NCI-H1694 treated with DMSO at 0.1 percent for 48 hours (cell line): ENCODE measurements at places on chromosomes 7 and 10.

GRCh38 chr7:157437519-157438061 lies 100.8 kb downstream of the DNAJB6 start:
- no peak for DNase-seq

DNA sequence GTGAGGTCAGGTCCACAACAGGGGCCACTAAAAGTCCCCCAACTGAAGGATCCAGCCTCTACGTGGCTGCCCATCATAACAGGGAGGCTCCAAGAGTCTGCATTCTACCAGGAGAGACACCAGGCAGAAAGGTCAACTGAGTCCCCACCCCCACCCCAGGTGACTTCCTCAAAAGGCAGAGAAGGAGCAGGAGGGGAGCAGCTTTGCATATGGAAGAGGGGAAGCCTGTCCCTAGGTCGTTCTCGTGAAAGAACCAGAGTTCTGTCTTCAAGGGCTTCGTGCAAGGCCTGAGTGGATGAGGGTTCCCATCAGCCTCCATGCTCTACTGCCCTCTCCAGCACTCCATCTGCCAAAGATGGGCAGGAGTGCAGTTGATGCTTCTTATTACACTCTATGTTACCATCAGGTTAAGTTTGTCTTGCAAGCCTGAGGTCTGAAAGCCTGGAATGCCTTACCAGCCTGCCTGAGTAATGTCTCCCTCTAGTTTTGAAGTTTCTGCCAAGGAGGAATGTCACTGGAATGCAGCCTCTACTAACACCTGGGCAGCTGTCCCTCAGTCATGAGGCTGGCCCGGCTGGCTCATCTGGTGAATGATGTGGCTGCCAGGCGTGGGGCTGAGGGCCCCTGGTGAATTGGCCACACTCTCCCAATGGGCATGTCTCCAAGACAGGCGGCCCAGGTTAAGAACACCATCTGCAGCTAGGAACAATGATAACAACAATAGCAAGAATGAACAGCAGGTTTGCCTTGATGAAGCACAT lies 54.3 kb upstream of the SMNDC1 start:
- DNase-seq = no peak

DNA sequence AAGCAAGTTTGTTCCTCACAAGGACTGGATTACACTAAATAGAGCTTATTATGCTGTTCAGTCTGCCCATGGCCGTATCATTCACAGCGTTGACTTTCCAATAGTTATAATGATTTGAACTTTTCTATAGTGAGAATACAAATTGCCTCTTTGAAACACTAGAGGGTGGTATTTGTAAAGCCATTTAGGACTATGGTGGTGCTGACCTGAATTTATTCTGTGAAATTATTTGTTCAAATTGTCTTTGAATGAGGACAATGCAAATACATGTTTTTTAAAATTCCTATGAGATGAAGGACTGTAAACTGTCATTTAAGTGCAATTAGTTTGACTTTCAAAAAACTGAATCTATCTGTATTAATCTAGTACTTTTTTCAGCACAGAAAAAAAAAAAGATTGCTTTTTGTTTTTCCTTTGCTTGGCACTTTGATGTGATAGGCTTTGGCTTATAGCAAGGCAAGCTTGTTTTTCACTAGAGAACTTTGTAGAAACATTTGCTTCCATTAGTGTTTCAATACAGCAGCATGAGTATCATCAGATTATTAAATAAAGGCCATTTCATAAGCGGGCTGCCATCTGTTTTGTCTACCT lies 122.7 kb upstream of the TMEM229A start:
- peak; percentile 57 for DNase-seq

- no peak for DNase-seq
These were observed 17.6 kb downstream of the NUP205 start for GRCh38 chr7:135575296-135575695.

- DNase-seq = no peak
These were observed 2.4 kb downstream of the ZNRF2 start for GRCh38 chr7:30286749-30287148.

DNA sequence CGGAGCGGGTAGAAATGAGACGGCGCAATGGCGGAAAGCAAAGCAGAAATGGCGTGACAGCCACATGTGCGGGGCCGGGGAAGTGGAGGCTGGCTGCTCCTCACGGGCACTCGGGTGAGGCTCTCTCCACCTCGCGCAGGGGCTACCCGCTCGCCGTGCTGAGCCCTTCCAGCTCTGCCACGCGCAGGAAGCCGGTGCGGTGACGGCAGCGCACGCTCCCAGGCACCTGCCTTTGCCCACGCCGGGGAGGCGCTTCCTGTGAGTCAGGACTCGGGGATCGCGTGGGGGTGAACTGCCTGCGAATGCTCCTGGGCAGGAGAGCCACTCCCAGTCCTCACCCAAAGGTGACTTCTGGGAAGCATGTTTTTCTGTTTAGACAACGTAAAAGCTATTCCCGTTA lies 431.2 kb downstream of the GLRX3 start:
- DNase-seq = no peak

GRCh38 chr10:115969591-115969990 lies 303.4 kb downstream of the GFRA1 start:
- no peak for DNase-seq

- peak; percentile 83 for DNase-seq
These were observed at the start of gene FGFBP3 for GRCh38 chr10:91909117-91909677. FGFBP3 (minus strand) TSS chr10:91909486; CDS start chr10:91908969, 517 bp downstream.

GRCh38 chr10:60684091-60684490 lies 94.2 kb upstream of the CDK1 start:
- no peak for DNase-seq

- DNase-seq = no peak
These were observed 127.8 kb downstream of the CELF2 start for GRCh38 chr10:11145495-11145855.

DNA sequence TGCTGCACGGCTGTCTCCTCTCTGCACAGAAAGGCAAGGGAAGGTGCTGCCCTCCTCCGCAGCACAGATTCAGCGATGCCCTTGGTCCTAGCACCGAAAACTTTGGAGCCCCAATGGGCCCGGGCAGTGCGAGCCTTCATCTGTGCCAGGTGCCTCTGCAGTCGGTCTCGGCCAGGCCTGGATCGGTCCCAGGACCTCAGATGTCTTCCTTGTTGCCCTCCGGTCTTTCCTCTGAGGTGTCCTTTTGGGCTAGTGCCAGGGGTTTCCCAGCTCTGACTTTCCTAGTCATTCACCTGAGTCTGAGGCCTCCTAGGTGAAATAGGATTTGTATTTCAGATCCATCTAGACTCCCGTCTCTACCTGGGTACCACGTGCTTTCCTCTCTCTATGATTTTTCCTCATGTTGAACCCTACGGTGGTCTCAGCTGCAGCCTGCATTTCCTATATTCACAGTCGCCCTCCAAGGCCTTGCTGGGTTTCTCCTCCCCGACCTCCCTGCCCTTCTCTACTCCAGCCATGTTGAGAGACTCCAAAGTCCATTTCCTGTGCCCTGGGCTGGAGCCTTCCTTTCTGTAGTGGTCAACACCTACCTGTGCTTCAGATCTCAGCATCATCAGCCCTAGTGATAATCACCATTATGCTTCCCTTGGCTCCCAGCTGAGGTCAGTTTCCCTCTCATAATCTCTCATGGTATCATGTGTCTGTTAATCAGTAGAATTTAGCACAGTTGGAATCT lies 92.0 kb upstream of the PRSS58 start:
- no peak for DNase-seq

- no peak for DNase-seq
These were observed 178.4 kb downstream of the CRPPA start for GRCh38 chr7:16242920-16243319.

DNA sequence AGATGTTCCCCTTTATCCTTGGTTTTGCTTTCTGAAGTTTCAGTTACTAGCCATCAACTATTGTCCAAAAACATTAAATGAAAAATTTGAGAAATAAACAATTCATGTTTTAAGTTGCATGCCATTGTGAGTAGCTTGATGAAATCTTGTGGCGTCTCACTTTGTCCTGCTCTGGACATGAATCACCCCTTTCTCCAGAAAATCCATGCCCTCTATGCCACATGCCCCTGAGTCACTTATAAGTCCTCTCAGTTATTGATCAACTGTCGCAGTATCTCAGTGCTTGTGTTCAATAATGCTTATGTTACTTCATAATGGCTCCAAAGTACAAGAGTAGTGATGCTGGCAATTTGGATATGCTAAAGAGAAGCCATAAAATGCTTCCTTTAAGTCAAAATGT lies 208.0 kb upstream of the FERD3L start:
- no peak for DNase-seq

DNA sequence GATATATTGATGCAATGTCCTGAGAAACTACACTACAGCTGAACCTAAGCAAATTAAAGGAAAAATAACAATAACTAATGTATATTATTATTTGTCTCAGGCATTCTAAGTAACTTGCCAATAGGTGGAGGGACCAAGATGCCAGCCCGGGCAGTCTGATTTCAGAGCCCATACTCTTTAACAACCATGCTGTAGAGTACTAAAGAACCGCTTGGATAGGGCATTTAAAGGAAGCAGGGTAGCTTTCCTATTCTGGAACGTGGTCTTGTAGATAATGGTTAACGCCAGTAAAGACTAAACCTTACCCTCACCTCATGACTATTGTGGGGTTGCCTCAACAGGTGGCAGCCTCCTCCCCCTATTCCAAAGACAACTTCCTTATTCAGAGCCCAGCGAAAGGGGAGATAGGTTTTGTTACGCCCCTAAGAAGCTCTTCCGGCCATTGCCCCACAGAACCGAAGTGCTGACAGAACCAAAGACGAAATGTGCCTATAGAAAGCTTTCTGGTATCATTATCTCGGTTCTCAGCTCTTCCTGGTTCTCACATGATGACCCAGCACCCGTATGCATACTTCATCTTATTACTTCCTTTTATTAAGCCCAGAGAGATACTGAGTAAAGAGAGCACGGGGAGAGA lies 707 bp upstream of the C1GALT1 start:
- DNase-seq = peak; percentile 21

GRCh38 chr10:5584895-5585516 lies 60.2 kb downstream of the CALML3 start:
- DNase-seq = no peak

GRCh38 chr10:132319853-132320653 lies 11.9 kb upstream of the LRRC27 start:
- DNase-seq = no peak

GRCh38 chr10:125034675-125035074 lies 92.8 kb downstream of the ZRANB1 start:
- no peak for DNase-seq

DNA sequence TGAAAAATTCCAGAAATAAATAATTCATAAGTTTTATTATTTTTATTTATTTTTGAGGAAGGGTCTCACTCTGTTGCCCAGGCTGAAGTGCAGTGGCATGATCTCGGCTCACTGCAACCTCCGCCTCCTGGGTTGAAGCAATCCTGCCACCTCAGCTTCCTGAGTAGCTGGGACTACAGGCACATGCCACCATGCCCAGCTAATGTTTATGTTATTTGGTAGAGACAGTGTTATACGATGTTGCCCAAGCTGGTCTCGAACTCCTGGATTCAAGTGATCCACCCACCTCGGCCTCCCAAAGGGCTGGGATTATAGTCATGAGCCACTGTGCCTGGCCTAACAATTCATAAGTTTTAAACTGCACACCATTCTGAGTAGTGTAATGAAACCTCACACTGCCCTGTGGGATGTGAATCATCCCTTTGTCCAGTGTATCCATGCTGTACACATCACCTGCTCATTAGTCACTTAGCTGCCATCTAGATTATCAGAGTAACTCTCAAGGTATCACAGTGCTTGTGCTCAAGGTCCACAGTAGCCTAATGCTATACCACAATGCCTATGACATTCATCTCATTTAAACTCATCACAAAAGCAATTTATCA lies 17.9 kb downstream of the RTKN2 start:
- no peak for DNase-seq

GRCh38 chr10:49254556-49255318 lies 44.2 kb upstream of the C10orf71 start:
- DNase-seq = no peak

DNA sequence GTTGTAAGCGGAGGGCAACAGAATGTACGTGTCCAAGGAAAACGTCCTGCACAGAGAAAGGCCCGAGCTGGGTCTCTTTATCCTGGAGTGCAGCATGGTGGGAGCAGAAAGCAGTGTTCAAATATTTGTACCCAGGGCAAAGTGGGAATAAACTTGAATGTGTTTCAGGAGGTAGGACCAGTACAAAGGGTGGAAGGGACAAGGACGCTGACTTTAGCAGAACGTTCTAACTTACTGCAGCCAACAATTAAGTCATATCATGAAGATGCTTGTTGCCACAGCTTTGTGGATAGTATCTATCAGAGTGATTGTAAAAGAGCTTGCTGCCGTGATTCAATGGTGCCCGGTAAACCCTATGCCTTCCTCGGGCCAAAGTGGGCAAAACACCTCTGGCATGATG lies 30.5 kb upstream of the ZC3HAV1L start:
- DNase-seq = no peak

DNA sequence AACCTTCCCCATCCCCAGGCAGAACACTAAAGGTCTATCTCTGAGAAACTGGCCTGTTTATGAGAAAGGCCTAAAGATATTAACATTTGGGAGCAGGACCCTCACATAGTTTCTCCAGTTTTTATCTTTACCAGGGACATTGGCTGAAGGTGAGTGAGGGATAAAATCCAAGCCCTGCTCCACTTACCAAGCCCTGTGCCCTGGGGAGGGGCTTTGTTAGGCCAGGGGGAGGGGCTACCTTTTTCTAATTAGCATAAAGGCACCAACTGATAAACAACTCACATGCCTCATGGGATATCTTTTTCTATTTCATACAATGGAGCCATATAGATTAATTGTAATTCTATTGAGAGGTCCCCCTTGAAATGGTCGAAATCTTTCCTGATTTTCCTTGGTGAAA lies 55.9 kb downstream of the RNLS start:
- DNase-seq = no peak

DNA sequence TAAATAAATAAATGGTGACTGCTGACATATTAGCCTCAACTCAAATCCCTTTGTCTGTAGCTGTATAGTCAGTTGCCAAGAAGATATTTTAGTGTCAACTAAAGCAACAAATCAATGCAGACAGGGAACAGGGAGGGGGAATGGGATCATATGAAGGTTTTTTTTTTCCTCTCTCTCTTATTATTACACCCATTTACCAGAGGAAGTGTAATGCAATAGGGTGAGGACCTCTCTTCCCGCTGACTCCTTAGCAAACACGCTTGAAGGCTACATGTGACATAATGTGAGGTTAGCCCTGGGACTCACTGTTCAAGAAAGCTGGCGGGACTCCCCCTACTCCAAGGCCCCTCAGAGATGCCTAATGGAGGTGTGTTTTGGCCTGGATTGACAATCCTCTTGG lies 88.2 kb downstream of the CHRM2 start:
- no peak for DNase-seq

- DNase-seq = no peak
These were observed 639.4 kb downstream of the ACTR3B start for GRCh38 chr7:153398789-153399553.

- DNase-seq = no peak
These were observed 471 bp downstream of the PFKP start for GRCh38 chr10:3067859-3068179.

DNA sequence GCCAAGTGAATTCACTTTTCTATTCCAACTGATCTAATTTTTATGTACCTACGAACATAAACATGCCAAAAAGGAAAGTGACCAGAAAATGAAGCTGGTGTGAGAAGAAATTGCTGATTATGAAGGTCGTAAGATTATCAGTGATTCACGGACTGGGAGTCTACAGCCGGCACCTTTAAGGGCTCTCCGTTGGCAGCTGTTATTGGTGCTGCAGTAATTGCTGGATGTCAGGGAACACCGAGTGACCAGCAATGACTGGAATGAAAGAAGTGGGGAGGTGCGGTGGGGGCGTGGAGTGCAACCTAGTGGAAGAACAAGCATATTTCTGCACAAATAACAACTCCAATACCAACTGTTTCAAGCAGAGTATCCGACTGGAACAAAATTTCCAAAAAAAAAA lies 109.8 kb upstream of the TARP start:
- DNase-seq = no peak

- no peak for DNase-seq
These were observed 14.8 kb downstream of the USP54 start for GRCh38 chr10:73576178-73576889.

GRCh38 chr7:41954976-41955375 lies 252.1 kb upstream of the INHBA start:
- DNase-seq = no peak
